ENCODE measurements at places on chromosomes 7 and 10.

GRCh38 chr7:100175296-100175935, 1.8 kb downstream of the GPC2 start:
- no peak for DNase-seq

GRCh38 chr7:92504563-92504962, 23.8 kb downstream of the PEX1 start:
- no peak for DNase-seq

GRCh38 chr7:128274884-128275603, 34.0 kb downstream of the LEP start:
- DNase-seq, result no peak

GRCh38 chr7:610141-610530, 90.5 kb upstream of the PDGFA start:
- no peak for DNase-seq

GRCh38 chr7:20284003-20284770, 46.5 kb upstream of the ITGB8 start:
- DNase-seq, result no peak

DNA sequence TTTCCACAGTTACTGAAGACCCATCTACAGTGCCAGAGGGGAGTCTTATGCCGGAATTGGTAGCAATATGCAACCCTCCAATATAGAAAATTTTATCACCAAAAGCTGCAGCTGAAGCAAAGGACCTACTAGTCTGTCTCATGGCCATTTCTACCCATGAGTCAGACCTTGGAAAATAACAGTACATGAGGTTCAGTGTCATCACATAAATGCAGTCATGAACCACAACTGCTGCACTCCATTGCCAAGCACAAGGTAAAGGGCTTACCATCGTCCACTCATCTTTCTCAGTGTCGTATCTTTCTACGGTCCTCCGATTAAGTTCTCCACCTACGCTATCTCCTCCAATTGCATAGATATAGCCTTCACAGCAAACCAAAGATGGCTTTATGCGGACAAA, 21.8 kb downstream of the KBTBD2 start:
- DNase-seq, result no peak

DNA sequence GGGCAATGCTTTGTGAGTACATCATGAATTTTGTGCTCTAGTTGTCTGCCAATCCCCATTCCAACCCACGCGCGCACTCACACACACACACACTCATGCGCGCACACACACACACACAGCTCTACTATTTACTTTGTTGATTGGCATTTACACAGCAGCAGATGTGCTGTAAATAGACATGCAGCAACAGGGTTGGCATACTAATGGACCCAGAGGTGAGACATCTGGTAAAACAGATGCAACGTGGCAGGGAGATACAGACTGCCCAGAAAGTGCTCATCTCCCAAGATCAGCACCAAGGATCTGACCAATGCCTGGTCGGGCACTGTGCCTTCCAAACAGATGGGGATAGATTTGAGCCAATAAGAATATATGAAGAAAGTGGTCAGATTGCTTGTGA, 873.0 kb downstream of the SORCS3 start:
- no peak for DNase-seq

DNA sequence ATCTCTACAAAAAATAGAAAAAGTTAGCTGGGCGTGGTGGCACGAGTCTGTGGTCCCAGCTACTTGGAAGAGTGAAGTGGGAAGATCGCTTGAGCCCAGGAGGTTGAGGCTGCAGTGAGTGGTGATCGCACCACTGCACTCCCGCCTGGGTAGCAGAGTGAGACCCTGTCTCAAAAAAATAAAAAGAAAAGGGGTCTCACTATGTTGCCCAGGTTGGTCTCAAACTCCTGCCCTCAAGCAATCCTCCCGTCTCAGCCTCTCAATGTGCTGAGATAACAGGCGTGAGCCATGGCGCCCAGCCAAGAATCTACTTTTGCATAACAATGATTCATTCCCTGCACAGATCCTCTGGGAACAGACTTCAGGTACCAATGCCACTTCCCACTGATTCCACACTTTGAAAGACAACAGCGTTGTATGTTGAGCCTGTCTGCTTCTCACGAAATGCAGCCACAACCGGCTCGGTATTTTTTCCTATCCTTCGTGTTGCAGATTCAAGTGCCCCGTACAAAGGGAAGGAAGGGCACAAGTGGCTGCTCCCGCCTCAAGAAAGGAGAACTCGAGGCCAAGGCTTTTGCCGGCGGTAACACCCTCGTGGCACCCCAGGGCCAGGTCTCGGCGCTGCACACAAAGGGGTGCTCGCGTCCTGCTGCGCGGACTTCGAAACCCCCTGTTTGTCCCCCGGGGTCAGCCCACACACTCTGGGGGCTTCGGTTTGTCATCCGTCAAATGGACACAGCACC, 745 bp downstream of the DAGLB start:
- DNase-seq, result peak; percentile 73

GRCh38 chr10:4824791-4825310, 1.2 kb upstream of the AKR1E2 start:
- no peak for DNase-seq

Data from activated effector memory CD4-positive, alpha-beta T cell treated with anti-CD3 and anti-CD28 coated beads, Interleukin-2, amount 50 U/mL, for 16 hours (primary cell).